Stimulated activated CD8-positive, alpha-beta memory T cell treated with anti-CD3 and anti-CD28 coated beads, Interleukin-12 subunit alpha, Interleukin-12 subunit beta, amount 100 ng/mL, for 4 hours (primary cell): ENCODE measurements at places on chromosomes 7 and 10.

DNA sequence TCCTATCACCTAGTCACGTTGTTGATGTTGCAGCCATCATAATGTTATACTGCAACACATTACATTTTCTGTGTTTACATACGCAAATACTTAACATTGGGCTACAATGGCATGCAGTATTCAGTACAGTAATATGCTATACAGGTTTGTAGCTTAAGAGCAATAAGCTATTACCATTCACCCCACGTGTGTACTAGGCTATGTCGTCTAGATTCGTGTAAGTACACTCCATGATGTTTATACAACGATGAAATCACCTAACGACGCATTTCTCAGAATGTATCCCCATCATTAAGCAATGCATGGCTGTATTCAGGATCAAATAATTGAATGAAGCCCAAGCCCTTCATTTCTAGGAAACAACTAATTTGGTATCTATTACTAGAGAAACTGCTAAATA is 43.4 kb upstream of the C1GALT1 start:
- no peak for DNase-seq

GRCh38 chr10:125105155-125105554 is 55.2 kb downstream of the CTBP2 start:
- DNase-seq: no peak

GRCh38 chr10:10605551-10606081 is 412.1 kb upstream of the CELF2 start:
- DNase-seq: no peak

DNA sequence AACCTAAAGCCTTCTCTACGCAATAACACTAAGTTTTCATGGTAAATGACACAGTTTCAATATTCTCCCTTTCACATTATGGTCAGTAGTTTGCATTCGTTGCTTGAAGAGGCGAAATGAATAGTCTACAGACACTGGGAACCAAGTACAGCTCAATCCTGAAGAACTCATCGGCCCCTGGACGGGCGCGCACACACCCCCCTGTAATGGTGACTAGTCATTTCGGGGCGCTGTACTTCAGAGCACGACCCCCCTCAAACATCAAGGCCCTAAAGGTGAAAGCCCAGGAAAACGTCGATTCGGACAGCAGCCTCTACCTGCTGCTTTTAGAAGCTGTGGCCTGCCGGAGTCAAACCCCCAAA is 1.0 kb downstream of the NT5C2 start:
- DNase-seq: no peak

DNA sequence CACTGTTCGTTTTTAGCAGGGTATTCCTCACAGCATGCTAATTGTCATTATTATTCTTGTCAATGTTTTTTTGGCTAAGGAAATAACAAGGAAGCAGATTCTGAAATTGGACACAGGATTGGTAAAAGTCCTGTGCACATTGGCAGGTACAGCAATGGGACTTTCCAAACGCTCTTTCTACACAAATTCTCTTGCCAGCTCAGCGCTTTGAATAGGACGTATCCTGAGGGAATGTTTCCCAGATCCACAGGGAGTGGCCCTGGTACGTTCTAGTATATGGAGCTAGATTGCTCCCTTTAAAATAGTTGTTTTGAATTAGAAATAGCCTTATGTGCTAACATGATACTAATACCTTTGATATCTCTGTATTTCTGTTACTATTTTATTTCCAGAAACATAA is 82.8 kb upstream of the GRB10 start:
- no peak for DNase-seq

- no peak for DNase-seq
These were observed 352.0 kb downstream of the PCLO start for GRCh38 chr7:82810558-82811259.

GRCh38 chr10:102016416-102016815 is 39.6 kb downstream of the ARMH3 start:
- DNase-seq: no peak

- no peak for DNase-seq
These were observed 7.2 kb downstream of the HOXA13 start for GRCh38 chr7:27192546-27193334.

DNA sequence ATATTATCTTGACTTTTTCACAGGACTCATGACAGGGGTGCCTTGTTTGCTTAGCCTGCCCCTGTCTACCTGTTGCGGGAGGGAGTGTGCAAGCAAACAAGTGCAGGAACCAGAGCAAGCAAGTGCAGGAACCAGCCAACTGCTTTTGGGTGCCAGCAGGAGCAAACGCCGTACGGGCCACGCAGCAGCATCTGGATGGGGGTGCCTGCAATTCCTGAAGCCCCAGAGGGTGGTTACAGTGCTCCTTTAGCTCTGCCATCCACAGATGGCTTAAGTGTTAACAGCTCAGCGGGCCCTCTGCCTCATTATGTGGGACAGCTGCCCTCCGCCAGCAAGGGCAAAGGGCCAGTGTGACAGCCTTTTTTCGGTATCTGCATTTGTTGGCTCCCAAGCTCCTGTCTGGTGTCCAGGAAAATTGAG is 83.5 kb downstream of the MICU1 start:
- DNase-seq: no peak

- DNase-seq: no peak
These were observed 5.1 kb downstream of the UBE2H start for GRCh38 chr7:129947701-129948100.

GRCh38 chr7:157610671-157611295 is 274.0 kb downstream of the DNAJB6 start:
- no peak for DNase-seq

DNA sequence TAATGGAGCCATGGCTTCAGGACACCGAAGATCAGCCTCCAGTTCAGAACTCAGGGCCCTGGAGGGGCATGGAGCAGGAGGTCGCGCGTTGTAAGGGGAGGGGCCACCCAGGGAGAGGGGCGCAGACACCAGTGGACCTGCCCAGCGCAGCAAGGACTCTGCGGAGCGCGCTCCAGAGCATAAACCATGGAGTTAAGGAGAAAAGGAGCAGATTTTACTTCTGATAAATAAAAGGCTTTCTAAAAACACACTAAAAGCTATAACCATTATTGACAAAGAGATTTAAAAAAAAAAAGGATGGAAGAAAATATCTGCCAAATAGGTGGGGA is 10.5 kb downstream of the CALY start:
- DNase-seq: no peak

- no peak for DNase-seq
These were observed 49.1 kb downstream of the FEZF1 start for GRCh38 chr7:122255454-122255853.

DNA sequence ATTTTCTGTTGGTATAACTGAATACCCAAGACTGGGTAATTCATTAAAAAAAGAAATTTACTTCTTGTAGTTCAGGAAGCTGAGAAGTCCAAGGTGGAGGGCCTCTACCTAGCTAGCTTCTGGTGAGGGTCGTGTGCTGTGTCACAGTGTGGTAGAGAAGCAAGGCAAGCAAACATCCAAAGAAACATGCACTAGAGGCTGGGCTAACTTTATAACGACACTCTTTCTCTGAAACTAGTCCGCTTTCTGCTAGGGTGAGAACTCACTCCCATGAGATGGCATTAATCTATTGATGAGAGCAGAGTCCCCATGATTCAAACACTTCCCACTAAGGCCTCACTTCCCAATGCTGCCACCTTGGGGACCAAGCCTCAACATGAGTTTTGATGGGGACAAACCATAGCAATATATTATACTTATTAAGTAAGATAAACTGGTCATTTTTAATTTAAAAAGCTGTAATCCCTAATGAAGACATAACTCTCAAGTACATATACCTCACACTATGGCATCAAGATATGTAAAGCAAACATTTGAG is 50.8 kb downstream of the PHYHIPL start:
- no peak for DNase-seq

DNA sequence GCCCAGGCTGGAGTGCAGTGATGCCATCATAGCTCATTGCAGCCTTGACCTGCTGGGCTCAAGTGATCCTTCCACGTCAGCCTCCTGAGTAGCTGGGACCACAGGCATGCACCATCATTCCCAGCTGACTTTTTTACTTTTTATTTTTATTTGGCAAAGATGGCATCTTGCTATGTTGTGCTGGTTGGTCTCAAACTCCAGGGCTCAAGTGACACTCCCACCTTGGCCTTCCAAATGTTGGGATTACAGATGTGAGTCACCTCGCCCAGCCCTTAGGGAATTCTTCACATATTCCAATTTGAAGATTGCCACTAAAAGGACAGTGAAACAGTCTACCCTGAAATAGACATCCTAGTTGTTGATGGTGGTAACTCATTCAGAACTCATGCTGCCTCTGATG is 27.7 kb downstream of the SUGCT start:
- DNase-seq: no peak

DNA sequence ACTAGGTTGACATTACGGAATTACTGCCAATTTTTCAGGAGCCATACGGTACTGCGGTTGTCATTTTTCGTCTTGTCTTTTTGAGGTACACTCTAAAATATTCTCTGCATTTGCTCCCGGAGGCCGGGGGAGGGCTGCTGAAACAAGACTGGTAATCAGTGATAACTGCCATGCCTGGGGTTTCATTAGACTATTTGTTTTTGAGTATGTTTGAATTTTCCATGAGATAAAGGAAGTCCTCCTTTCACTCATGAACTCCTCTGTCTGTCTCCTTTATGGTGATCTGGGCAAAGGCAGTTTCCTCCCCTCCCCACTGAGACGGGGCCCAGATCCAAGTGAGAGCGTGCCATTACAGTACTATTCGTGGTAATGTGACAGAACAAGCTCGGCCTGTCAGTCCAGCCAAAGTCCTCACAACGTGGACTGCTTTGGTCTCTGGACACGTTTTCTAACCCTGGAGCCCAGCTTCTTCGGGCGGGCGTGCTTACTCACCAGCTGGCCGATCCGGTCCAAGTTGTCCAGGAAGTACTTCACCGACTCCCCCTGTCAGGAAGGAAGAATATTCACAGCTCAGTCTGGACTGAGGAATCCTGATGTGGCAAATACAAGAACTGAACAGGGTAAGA is 45.1 kb downstream of the AMZ1 start:
- no peak for DNase-seq

DNA sequence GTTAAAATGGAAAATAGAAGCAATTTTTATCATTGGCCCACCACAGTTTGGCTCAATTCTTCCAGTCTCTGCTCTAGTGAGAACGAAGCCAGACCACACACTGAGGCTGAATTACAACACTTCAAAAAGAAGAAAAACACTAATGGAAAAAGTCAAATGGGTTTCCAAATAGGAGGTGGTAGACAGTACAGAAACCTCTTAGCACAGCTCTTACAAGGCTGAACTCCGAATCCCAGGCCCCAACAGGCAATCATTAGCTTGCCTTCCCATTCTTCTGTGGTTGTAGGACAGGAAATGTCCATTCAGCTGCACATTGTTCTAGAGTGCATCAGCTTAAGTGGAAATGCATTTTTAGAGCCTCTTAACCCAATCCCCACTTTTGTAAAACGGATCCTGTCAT is 115.1 kb upstream of the MEOX2 start:
- no peak for DNase-seq

DNA sequence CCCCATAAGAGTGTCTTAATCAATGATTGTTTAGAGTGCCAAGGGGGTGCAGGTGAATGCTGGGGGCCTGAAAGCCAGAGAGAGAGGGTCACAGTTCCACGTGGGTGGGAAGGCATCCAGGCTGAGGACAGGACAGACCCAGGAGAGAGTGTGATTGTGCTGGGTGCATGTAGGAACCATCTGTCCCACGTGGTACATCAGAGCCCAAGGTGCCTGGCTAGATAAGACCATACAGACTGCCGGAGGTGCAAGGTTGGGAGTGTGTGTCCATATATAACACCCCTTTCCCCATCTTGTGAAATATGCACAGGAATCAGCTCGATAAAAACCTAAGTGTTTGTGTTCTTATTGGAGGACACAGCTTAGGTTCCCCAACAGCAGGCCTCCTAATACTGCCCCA is 85.5 kb downstream of the WIPF3 start:
- no peak for DNase-seq

DNA sequence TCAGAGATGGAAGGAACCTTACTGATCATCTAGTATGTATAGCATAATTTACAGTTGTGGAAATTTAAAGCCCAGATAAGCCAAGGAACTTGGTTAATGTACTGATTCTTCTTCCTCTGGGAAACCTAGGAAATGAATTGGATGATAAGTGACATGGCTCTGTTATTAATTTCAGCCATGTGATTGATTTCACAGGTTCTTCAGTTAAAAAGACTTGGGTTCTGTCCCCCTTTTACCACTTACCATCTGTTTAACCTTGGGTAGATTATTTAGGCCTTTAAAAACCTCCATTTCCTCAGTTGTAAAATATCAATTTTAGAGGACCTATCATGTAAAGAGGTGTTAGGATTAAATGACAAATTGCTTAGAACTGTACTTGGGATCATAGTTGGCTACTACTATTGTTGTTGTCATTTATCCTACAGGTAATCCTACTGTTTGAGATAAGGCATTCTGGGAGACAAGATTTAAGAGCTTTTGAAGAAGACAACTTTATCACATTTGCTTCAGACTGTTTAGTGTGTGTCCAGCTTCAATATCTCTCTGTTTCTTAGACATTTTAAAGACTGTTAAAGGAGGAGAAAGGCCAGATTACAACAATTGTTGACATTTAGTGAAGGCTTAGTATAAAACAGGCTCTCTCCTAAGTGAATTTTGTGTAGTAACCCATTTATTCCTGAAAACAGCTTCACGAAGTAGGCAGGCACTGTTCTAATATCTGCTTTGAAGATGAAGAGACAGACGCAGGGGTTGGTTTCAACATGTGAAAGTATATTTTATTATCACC is 997.1 kb upstream of the C7orf33 start:
- no peak for DNase-seq

DNA sequence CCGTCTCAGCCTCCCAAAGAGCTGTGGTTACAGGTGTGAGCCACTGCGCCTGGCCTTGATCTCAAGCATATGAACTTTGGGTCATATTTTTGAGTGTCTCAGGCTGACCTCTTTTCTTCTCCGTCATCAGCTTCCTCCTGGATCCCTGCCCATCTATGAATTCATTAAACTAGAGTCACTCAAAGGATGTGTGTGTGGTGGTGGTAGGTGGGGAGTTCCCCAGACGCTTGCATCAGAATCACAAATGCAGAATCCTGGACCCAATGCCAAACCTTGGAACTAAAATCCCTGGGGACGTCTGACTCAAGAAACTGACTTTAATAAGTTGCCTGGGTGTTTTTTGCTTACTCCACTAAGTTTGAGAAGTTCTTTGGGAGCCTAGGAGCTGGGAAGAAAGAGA is 6.7 kb upstream of the CREB5 start:
- DNase-seq: no peak

GRCh38 chr10:119827430-119827829 is 45.2 kb downstream of the MCMBP start:
- DNase-seq: no peak

- no peak for DNase-seq
These were observed 3.1 kb upstream of the ADAM12 start for GRCh38 chr10:126391192-126391885.

- DNase-seq: no peak
These were observed 54.1 kb downstream of the NRAP start for GRCh38 chr10:113609704-113610108.

DNA sequence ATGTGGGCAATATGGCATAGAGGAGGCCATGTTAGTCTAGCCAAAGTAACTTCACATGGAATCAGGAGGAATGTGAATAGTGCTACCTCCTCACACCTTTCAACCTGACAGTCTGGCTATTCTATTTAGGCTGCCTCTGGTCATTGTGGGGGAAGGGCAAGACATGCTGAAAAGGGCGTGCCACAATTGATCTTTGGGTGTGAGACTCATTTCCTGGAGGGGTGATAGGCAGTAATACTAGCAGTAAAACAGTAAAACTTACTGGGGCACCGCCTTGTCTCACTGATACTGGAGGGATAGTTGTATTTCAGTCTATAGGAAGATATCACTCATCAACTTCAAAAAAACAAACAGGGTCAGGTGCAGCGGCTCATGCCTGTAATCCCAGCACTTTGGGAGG is 88.7 kb downstream of the TMEM168 start:
- no peak for DNase-seq
